ENCODE measurements at places on chromosomes 3 and 15. TPM values are rescaled to one million over a fixed set of nuclear protein-coding genes. Genes with fewer than 3 reads are reported as not detected.

The KY gene
- 0.74 TPM for total RNA-seq

The GOLGA8J gene
- total RNA-seq: not detected

The GOLGA8H gene
- total RNA-seq: 0.49 TPM

The PP2D1 gene
- total RNA-seq: not detected

The VGLL3 gene
- 2.0 TPM for total RNA-seq

The IL17RB gene
- 2.2 TPM for total RNA-seq

The ZNF445 gene
- 41.6 TPM for total RNA-seq

The INSYN1 gene
- 24.1 TPM for total RNA-seq

The CCDC71 gene
- total RNA-seq: 13.0 TPM

The ARHGAP31 gene
- 4.7 TPM for total RNA-seq

The GPR149 gene
- total RNA-seq: 1.7 TPM

The ZPLD1 gene
- under 0.01 TPM for total RNA-seq

Data from temporal lobe (tissue), 4 donors.